Thymus (tissue), 14 donors: ENCODE measurements at places on chromosomes 5 and 9. TPM values are rescaled to one million over a fixed set of nuclear protein-coding genes. Genes with fewer than 3 reads are reported as not detected.

SMC5 gene
- total RNA-seq = 25.1 TPM

FOXD4 gene
- 0.38 TPM for total RNA-seq

EIF4E1B gene
- 0.05 TPM for total RNA-seq

GRCh38 chr5:162817364-162817763 lies 620.0 kb upstream of the CCNG1 start:
- DNase-seq = no peak

GRCh38 chr9:7273575-7273974 lies 515.8 kb downstream of the KDM4C start:
- DNase-seq = no peak

DNA sequence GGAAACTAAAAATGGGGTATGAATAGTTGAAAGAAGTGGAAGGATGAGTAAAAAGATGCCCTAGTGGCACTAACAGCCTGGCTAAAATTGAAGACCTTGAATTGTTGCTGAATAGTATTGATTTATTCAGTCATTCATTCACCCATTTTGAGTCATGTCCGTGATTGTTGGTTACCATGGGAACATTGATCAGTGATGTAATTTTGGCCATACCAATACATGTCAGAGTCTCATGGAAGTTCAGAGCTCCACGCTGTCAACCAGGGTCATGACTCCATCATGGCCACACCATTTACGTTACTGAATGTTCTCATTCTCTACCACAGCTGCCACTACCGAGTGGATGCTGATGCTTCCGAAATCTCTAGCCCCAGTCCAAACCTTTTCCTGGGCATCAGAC lies 62.5 kb upstream of the FOXE1 start:
- no peak for DNase-seq

- no peak for DNase-seq
Measured at GRCh38 chr9:72440378-72440777, 75.4 kb upstream of the ZFAND5 start.

GRCh38 chr9:91905991-91906469 lies 44.0 kb downstream of the ROR2 start:
- DNase-seq = no peak

DNA sequence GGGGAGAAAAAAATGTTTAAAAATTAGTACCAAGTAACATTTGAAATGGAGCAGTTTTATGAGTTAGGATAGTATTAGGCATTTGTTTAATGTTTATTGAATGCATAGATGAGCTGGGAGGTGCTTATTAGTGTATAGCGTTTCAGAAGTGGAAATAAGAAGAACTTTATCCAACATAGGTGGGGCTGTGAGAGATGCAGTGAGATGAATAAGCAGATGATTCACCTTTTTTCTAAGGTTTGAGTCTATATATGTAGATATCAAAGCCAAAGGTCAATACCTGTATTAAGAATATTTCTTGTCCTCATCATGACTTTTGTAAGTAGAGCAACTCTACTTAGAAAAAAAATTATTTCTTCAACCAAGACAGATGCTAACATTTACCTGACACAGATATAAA lies 54.6 kb upstream of the POU4F3 start:
- DNase-seq = no peak

CFAP157 gene
- 0.05 TPM for total RNA-seq

OSMR gene
- 7.6 TPM for total RNA-seq

MZB1 gene
- total RNA-seq = 400 TPM

DNA sequence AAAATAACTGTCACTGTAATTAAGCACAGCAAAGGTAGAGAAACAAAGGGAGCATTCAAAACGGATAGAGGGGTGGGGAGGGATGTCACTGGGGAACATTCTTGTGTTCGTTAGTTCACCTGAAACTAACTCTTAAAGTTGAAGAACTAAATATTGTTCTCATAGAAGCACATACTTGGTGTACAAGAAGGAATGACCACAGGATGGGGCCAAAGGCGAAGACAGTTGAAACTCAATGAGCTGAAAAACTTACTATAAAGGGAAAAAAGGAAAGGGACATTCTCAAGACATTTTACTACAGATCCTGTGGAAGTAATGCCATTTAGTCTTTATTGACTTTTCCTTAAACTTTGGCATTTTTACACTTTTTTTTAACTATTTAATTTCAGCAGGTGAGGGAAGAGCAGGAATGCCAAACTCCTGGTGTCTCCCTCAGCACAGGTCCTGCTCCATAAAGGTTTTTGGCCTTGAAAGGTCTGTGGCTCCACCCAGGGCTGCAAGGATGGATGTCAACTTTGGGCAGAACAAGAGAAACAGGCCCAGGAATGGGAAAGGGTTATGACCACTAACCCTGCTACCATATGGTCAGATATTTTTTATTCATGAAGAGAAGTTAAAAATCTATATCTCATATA lies 197.6 kb upstream of the RASA1 start:
- no peak for DNase-seq

- no peak for DNase-seq
Measured at GRCh38 chr5:77146896-77147295, 59.8 kb upstream of the ZBED3 start.

DNA sequence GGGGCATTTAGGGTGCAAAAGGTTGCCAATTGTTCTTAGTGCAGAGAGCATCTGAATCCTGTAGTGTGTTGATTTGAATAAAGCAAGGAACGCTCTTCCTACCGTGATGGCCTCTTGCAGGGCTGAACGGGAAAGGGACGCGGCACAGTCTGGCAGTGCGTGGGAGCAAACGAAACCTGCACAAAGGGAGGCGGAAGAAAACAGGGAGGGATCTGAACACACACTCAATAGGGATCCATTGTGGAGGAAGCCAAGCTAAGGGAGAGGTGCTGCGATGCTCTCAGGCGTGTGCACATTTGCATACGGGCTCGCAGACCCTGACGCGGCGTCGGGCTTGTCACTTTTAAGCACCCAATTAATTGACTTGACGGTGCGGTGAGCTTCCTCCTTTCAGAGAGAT lies 414.0 kb upstream of the IRX1 start:
- no peak for DNase-seq

GRCh38 chr5:9724707-9725106 lies 94.6 kb upstream of the TAS2R1 start:
- no peak for DNase-seq

GRCh38 chr5:16663840-16664239 lies 47.0 kb upstream of the RETREG1 start:
- no peak for DNase-seq

- DNase-seq = no peak
Measured at GRCh38 chr5:37532976-37533740, 154.0 kb downstream of the WDR70 start.

OBP2B gene
- total RNA-seq = not detected

DNA sequence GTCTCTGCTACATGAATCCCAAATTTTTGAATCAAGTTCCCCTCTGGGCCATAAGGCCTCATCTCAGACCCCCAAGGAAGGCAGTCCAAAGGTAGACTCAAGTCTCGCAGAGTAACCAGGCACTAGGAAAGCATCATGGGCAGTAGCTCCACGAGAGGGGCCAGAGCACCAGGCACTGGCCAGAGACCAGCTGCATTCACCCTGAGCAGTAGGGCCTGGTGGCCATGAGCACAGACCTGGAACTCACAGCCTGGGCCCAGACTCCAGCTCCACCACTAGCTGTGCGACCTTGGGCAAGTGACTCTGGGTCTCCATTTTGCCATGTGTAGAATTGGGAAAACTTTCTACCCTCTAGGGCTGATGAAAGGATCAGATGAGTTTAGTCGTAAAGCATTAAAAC lies 28.5 kb downstream of the NANS start:
- DNase-seq = no peak

CSF1R gene
- 7.6 TPM for total RNA-seq

CCDC180 gene
- total RNA-seq = 1.6 TPM

SHOC1 gene
- under 0.01 TPM for total RNA-seq

- no peak for DNase-seq
Measured at GRCh38 chr9:98129451-98129881, 10.4 kb upstream of the TRIM14 start.

UIMC1 gene
- total RNA-seq = 44.4 TPM

SERINC5 gene
- total RNA-seq = 14.7 TPM

GRCh38 chr5:36710039-36710438 lies 103.6 kb downstream of the SLC1A3 start:
- no peak for DNase-seq

MED27 gene
- total RNA-seq = 31.0 TPM

GRCh38 chr9:12972608-12973589 lies 198.1 kb downstream of the LURAP1L start:
- no peak for DNase-seq

DNA sequence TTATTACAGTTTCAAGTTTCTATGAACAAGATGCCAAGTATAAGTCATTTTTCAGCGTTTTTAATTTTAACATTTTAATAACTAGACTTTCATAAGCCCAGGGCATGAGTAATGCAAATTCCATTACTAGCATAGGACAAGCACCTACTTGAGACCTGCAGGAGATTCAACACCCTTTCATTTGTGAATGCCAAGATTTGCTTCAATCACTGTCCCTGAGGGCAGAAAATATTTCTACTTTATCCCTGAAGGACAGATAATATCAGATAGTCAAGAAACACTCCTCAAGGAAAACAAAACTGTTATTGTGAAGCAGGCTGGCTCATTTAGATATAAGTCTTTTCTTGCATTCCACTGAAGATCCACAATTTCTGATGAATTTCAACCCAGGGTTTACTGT lies 27.7 kb upstream of the ZNF622 start:
- DNase-seq = no peak

GRCh38 chr9:7370988-7371387 lies 428.6 kb downstream of the DMAC1 start:
- DNase-seq = no peak
